Caco-2 (cell line): ENCODE measurements at places on chromosomes 7 and 10. TPM values are rescaled to one million over a fixed set of nuclear protein-coding genes. Genes with fewer than 3 reads are reported as not detected.

DNA sequence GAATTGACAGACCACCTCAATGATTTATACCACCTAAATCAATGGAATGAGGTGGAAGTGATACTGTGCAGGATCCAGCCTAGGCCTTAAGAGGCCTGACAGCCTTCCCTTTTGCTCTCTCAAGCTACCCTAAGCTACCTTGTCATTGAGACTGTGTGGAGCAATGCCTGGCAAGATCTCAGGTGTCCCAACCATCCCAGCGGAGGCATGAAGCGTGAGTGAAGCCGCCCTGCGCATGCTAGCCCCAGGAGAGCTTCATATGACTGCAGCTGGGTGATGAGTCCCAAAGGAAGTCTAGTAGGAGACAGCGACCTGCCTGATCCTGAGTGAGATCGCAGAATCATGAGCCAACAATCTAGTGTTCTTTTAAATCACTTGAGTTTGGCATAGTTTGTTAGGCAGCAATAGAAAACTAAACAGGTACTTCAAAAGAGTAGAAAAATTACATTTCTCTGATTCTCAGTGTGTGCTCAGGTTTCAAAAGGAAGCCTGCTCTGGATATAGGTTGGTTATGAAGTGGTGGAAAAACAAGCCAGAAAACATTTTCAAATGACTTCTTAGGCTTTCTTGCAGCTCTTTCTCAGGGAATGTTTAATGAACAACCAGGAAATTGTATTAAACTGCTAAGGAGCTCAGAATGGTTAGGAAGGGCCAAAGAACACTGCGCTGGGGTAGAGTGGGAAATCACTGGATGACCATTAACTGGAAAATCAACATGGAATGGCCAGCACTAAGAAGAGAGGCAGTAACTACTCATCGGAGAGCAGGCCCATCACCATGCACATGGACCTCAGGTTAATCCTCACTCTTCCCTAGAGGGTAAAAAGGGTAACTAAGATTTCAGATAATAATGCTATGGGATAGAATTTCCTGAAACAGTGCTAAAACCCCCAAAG, 535.2 kb downstream of the PHTF2 start:
- DNase-seq: no peak

DNA sequence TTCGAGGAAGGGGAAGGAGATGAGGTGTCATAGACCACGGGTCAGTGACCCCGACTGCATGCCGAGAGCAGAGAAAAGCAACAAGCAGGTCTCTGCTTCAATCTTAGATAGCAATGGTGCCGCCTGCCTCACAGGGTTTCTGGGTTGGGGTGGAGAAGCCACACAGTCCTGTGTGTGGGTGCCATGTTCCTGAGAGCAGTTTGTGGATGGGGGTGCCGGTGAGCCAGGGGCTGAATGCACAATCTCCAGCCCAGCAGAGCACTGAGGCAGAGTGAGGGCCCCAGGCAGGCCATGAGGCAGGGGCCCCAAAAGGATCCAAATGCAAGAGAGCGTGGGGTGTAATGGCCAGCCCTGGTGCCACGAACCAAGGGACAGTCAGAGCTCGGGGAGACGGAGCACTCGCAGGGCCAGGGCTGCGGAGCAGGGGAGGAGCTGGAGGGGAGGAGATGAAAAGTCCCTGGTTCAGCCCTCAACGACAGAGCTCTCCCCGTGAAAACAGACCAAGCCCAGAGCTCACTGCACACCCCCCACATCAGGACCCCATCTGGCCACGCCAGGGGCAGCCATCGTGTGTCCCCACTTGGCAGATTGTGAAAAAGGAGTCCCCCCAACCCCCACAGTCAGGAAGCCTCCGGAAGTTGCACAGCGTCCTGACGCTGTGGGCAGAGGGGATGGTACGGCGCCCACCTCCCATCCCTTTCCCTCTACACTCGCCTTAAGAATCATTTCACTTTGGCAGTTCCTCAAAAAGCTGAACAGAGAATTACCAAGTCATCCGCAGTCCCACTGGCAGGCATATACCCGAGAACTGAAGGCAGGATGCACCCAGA, 19.9 kb downstream of the WDR86 start:
- DNase-seq: no peak

GRCh38 chr10:4675808-4676207, 150.2 kb upstream of the AKR1E2 start:
- no peak for DNase-seq

Gene ERVW-1
- total RNA-seq: 0.51 TPM in 1 of 2 replicates, not detected in the other

GRCh38 chr7:21352540-21353387, 75.1 kb upstream of the SP4 start:
- no peak for DNase-seq

Gene AKR1C8
- not detected in 2 replicates for total RNA-seq

- DNase-seq: no peak
Measured at GRCh38 chr7:133550145-133550544, 297.3 kb downstream of the EXOC4 start.

GRCh38 chr10:26374426-26374825, 63.7 kb upstream of the APBB1IP start:
- no peak for DNase-seq

GRCh38 chr10:52479567-52479966, 165.5 kb downstream of the DKK1 start:
- peak; percentile 35 for DNase-seq

GRCh38 chr10:128557149-128557710, 431.0 kb upstream of the MKI67 start:
- DNase-seq: no peak

DNA sequence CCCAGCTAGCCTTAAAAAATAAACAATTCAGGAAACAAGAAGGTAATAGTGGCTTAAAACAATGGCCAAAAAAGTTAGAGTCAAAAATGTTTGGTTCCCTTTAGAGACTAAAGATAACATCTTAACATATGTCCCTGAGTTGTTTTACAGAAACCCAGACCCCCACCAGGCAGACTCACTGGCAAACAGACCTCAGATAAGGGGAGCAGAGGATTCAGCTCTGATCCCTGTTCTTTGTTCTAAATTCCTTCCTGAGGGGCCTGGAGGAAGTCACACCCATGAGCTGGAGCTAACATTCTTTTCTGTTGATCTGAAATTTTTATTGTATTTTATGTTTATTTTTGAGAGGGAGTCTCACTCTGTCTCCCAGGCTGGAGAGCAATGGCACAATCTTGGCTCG, 247.2 kb downstream of the USP6NL start:
- DNase-seq: no peak

Gene PTCD1
- total RNA-seq: 59.6 TPM in 2 replicates

Gene CALHM1
- total RNA-seq: not detected in 2 replicates

- no peak for DNase-seq
Measured at GRCh38 chr10:133462512-133463305, 9.0 kb downstream of the SCART1 start.

GRCh38 chr10:48938990-48939536, 577 bp downstream of the LRRC18 start:
- no peak for DNase-seq

DNA sequence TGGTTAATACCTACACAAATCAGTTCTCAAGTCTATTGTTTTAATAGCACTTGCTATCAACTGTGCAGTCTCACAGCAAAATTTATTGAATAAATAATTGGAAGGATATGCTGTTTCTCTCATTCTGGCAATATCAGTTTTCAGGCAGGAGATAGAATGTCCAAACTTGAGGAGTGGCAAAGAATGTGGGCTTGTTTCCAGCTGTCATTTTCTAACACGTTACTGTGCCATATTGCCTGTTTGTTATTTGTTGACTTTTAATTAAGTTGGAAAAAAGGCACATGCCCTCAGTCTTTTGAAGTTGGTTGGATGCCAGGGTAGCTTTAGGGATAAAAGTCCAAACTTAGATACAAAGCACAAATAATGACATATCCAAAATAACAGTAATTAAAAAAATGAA, 52.2 kb downstream of the MAGI2 start:
- DNase-seq: no peak

DNA sequence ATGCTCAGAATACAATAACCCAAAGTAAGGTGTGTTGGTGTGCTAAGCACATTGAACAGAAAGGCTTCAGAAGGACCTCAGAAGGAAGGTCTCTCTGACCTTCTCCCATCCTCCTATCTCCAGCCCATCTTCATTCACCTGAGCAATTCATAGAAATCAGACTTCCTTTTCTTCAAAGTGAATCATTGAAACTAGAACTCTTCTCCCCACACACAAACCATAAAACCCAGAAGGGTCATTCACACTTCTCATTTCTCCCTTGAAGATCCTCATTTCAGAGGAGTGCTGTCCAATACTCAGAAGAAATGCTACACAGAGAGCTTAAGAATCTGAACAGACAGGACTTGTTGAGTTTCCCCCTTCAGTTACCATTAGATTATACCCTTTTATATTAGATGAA, 89.5 kb downstream of the VWDE start:
- no peak for DNase-seq

DNA sequence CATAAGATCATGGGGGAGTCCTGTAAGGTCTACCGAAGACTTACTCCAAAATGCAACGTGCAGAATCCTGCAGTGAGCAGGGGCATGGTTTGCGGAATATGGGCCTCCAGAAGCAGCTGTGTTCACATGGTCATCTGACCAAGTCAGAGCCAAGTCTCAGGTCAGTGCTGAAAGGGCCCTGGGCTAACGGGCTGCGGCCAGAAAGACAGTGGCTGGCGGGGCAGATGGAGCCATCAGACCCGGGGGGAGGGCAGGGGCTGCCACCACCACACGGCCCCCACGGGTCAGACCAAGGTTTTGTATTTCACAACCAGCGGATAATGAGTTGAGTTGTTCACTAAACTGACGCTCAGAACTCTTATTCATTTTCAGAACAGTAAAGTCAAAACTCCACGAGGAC, 522.3 kb downstream of the PTPRN2 start:
- DNase-seq: no peak

GRCh38 chr7:2926120-2926895, 82.2 kb upstream of the GNA12 start:
- DNase-seq: peak; percentile 17

Gene CTNNA3
- total RNA-seq: 0.20 and 0.79 TPM in 2 replicates

- DNase-seq: no peak
Measured at GRCh38 chr10:33215635-33216034, 118.8 kb downstream of the NRP1 start.

DNA sequence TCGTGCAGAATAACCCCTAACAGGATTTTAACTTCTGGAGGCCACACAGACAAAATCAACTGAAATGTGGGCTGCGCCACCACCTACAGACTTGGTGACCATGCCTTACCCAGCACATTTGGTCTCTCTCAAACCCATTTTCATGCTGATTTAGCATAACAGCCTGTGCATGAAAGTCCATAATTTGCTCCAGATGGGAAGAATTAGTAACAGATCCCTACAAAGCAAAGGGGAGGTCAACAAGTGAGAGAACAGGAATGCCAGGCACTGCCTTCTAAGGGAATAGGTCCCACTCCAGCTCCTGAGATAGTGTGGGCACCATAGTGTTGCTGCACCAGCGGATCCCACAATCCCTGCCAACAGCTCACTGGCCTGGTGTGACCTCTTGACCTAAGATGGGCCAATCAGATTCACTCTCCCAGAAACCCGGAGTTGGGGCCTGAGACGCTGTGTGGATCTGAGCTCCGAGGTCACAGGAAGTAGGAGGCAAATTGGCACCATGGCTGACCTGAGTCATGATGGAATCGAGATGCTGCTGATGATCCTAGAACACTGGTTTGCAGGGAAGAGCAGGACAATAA, 32.4 kb downstream of the SLIT1 start:
- no peak for DNase-seq

GRCh38 chr7:130721486-130722277, 12.3 kb downstream of the KLF14 start:
- DNase-seq: peak; percentile 77
